Activated CD4-positive, alpha-beta memory T cell treated with anti-CD3 and anti-CD28 coated beads, Interleukin-2, amount 10 ng/mL, durations not matched to agents 7 days and 5 days (primary cell): ENCODE measurements at places on chromosomes 2 and 18. TPM values are rescaled to one million over a fixed set of nuclear protein-coding genes. Genes with fewer than 3 reads are reported as not detected.

DNA sequence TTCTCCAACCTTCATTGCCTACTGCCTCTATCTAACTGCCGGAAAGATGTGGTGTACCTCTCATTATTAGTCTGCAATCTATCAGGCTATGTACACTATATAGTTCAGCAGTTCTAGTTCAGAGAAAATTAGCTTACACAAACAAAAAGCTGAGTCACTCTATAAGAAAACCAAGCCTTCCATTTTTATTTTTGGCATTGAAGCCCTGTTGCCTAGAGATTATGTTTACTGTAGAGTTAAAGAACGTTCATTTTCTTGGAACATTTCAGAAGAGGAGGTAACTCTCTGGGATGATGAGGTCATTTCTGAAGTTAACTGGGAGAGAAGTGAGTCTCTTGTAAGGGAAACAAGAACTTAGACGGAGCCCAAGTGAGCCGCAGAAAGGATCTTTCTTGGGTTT lies 133.5 kb downstream of the FAM124B start:
- no peaks in the 10 kb centered on the region for H3K4me1 ChIP-seq
- no peak overlapping the region for H3K27ac ChIP-seq
- H3K36me3 ChIP-seq = no peaks in the 10 kb centered on the region
- no peak overlapping the region for H3K4me3 ChIP-seq
- peaks cover 25% of the 10 kb centered on the region for H3K27me3 ChIP-seq

DNA sequence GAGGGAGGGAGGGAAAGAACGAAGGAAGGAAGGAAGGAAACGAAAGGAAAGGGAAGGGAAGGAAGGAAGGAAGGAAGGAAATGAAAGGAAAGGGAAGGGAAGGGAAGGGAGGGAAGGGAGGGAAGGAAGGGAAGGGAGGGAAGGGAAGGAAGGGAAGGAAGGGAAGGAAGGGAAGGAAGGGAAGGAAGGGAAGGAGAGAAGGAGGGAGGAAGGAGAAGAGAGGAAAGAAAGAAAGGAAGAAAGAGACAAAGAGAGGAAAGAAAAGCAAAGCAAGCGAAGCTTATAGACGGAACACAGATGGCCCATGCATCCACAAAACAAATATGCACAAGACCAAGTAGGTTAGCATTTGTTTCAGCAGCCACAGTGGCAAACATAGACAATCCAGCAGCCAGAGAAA lies 20.4 kb upstream of the GALNT3 start:
- no peaks in the 10 kb centered on the region for H3K27me3 ChIP-seq
- no peak overlapping the region for H3K4me3 ChIP-seq
- no peak overlapping the region for H3K27ac ChIP-seq
- H3K4me1 ChIP-seq = no peaks in the 10 kb centered on the region

GRCh38 chr2:162245781-162246180 lies 2.5 kb upstream of the FAP start:
- H3K27ac ChIP-seq = no peak overlapping the region
- no peak overlapping the region for H3K4me3 ChIP-seq
- peaks cover 23% of the 10 kb centered on the region for H3K27me3 ChIP-seq
- no peaks in the 10 kb centered on the region for H3K36me3 ChIP-seq

GRCh38 chr2:176704282-176704858 lies 435.1 kb downstream of the MTX2 start:
- no peaks in the 10 kb centered on the region for H3K4me1 ChIP-seq
- no peak overlapping the region for H3K4me3 ChIP-seq
- peaks cover 7% of the 10 kb centered on the region for H3K27me3 ChIP-seq
- H3K27ac ChIP-seq = no peak overlapping the region
- DNase-seq = no peak

DNA sequence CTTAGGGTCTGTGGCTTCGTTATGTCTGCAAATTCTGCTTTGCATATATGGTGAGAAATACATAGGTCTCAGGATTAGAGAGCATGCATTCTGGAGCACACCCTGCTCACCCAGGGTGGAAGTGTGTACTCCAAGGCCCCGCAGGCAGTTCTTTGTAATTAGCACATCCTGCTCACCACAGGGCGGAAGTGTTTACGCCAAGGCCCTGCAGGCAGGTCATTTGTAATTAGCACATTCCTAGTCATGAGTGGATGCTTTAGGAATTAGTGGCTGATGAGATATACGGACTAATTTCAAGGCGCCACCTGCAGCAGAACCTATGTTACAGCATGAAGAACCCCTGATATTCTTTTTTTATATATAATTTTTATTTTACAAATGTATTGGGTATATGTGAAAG lies 4.2 kb downstream of the ALLC start:
- peak overlapping the region; percentile 79 for H3K27ac ChIP-seq
- H3K27me3 ChIP-seq = no peaks in the 10 kb centered on the region
- DNase-seq = no peak
- H3K4me3 ChIP-seq = no peak overlapping the region
- H3K4me1 ChIP-seq = peaks cover 32% of the 10 kb centered on the region
- peaks cover 13% of the 10 kb centered on the region for H3K36me3 ChIP-seq

Gene SATB2
- total RNA-seq = 0.13 TPM

Gene INPP4A
- total RNA-seq = 123 TPM
